ENCODE measurements at places on chromosomes 6 and 20.
A peak's percentile ranks its signal among the peaks of the same experiment; 100 is the strongest.

- DNase-seq = no peak
Measured at GRCh38 chr20:58022711-58023110, 205.7 kb downstream of the ANKRD60 start.

DNA sequence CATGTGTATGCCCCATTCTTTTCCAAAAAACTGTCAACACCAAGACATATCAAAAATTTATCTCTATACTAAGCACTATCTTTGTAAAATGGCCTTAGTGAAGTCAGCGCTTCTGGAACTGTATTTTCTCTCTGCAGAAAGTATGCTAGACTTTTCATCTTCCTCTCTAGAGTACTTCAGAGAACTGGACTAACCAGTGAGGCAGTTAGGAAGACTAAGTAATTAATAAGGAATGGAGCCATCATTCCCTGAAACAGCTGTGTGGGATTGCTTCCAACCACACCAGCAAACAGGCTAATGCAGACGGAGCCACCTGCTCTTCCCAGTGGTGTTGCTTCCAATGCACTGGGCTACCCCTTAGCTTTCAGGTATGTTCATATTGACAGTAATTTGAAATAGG, 169.1 kb upstream of the FUT9 start:
- DNase-seq = no peak

- peak; percentile 41 for DNase-seq
Measured at GRCh38 chr6:149064001-149064659, 253.4 kb upstream of the TAB2 start.

DNA sequence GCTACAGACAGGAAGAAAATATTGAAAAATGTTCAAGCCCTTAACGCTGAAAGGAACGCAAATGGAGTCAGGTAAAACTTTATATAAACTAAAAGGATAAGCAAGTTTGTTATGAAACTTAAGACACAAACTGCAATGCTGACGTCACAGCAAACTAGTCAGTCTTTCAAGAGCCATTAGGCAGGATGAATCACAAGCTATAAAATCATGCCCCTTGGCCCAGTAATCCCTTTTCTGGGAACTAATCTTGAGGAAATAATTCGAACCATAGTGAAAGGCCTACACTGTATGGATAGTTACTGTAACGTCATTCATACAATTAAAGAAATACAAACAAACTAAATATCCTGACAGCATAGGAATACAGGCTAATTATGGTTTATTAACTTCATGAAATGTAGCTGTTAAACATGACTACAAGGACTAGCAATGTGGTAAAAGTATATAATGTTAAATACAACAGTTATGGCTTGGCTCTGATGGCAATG, 42.7 kb upstream of the HINT3 start:
- DNase-seq = no peak

- no peak for DNase-seq
Measured at GRCh38 chr6:164214066-164214465, 799.5 kb downstream of the QKI start.

DNA sequence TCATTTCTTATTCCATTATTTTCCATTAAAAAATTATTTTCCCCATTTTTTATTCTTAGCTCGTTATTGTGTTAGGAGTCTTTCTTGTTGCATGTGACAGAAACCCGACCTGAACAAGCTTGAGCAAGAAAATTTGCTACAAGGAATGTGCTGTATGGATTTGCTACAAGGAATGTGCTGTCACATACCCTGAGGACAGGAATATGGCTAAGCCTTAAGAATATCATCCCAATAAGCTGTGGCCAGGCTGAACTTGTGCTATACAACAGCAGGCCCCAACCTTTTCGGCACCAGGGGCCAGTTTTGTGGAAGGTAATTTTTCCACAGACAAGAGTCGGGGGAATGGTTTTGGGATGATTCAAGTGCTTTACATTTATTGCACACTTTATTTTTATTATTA, 114.0 kb downstream of the TRMT11 start:
- DNase-seq = no peak

DNA sequence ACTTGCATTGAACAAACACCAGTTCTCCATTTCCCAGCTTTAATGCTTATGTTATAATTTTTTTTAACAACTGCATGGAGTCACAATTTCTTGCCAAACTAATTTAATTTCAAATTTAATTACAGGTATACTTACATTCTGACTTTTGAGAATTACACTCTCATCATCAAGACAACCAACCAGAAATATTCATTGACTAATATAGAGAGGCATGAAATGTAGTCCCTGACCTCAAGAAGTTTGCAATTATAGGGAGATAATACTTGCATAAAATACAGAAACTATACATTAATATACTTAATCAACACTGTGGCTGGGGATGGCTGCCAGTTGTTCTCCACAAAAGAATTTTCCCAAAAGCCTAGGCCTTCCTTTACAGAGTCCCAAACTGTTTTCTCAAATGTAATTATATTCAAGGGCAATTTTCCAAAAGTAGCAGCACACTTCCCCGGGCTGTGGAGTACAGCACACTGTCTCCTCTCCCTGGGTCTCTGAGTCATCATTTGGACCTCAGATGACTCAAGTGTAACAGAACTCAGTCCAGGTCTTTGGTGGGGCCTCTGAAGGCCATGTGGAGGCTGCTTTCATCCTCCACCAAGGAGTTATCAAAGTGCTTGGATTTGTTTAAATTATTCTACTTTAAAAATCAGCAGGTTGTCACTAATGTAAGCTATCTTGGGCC, 114.1 kb downstream of the KIF16B start:
- DNase-seq = no peak

- DNase-seq = peak; percentile 32
Measured at GRCh38 chr6:41039060-41039998, at the start of gene UNC5CL. UNC5CL (minus strand) TSS chr6:41039221; CDS start chr6:41035074, 4,147 bp downstream.
